ENCODE measurements at places on chromosomes 3 and 15. TPM values are rescaled to one million over a fixed set of nuclear protein-coding genes. Genes with fewer than 3 reads are reported as not detected.

DNA sequence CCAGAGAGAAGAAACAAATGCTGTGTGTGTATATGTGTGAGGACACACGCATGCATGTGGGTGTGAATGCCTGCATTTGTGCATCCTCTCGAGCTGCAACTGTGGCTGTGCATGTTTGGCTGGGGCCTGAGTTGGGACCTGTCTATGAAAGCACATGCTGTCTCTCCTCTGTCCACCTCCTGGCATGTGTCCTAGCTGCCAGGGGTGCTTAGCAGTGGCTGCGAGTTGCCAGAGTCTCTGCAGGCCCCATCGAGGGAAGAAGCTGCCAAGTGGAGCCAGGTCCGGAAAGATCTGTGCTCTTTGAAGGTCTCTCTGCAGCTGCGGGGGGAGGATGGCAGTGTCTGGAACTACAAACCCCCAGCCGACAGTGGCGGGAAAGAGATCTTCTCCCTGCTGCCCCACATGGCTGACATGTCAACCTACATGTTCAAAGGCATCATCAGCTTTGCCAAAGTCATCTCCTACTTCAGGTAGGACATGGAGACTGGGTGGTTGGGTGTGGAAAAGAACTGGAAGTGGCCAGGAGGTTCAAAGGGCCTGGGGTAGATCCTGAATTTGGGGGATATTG is 30.7 kb downstream of the NR1I2 start:
- H3K4me1 ChIP-seq, result peaks cover 9% of the 10 kb centered on the region
- no peak overlapping the region for H3K4me3 ChIP-seq
- no peaks in the 10 kb centered on the region for H3K36me3 ChIP-seq
- no peaks in the 10 kb centered on the region for H3K27me3 ChIP-seq
- no peak for DNase-seq

Gene SEMA7A
- 12.3 TPM for total RNA-seq

DNA sequence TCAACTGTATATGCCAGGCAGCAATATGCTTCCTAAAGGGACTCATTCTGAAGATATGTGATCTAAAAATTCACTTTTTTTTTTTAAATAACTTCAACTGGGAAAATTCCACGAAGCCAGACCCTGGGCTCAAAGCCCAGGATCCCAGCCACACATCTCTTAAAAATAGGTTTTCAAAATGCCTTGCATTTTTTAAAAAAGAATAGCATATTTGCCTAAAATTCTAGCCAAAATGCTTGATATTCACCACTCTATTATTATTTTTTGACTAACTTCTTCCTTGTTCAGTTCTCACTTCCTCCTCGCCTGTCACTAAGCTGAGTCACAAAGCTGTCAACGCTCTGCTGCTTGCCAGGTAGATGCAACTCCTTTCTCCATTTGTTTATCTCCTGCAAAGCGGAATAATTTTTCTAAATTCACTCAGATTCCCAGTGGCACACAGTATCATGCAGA is 28.0 kb upstream of the VGLL4 start:
- DNase-seq, result no peak
- H3K36me3 ChIP-seq, result no peaks in the 10 kb centered on the region
- no peaks in the 10 kb centered on the region for H3K4me1 ChIP-seq
- H3K27me3 ChIP-seq, result no peaks in the 10 kb centered on the region

DNA sequence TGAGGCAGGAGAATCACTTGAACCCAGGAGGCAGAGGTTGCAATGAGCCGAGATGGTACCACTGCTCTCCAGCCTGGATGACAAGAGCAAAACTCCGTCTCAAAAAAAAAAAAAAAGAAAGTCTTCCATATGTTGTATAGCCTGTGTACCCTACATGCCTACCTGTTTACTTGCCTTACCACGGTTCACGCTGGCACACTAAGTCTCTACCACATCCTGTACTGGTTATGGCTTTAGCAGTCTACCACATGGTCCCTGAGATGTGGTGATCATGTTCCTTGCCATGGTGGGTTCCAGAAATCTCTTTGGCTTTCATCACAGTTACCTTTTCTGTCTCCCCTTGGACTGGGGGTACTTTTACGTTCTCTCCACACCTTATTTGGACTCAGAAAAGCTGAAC is 63.8 kb upstream of the TBC1D5 start:
- H3K36me3 ChIP-seq, result no peaks in the 10 kb centered on the region
- no peaks in the 10 kb centered on the region for H3K27me3 ChIP-seq
- no peak overlapping the region for H3K4me3 ChIP-seq
- no peaks in the 10 kb centered on the region for H3K4me1 ChIP-seq
- no peak overlapping the region for H3K27ac ChIP-seq

GRCh38 chr3:61944726-61945125 is 383.4 kb downstream of the PTPRG start:
- H3K36me3 ChIP-seq, result no peaks in the 10 kb centered on the region
- H3K27ac ChIP-seq, result no peak overlapping the region
- H3K4me1 ChIP-seq, result peaks cover 7% of the 10 kb centered on the region
- H3K27me3 ChIP-seq, result no peaks in the 10 kb centered on the region
- H3K4me3 ChIP-seq, result no peak overlapping the region
- DNase-seq, result no peak

Gene FEZF2
- total RNA-seq, result not detected

- no peaks in the 10 kb centered on the region for H3K4me1 ChIP-seq
- no peak for DNase-seq
- H3K4me3 ChIP-seq, result no peak overlapping the region
- no peaks in the 10 kb centered on the region for H3K36me3 ChIP-seq
- H3K27me3 ChIP-seq, result no peaks in the 10 kb centered on the region
- no peak overlapping the region for H3K27ac ChIP-seq
Observed at GRCh38 chr3:190432216-190432615, 17.5 kb downstream of the TMEM207 start.

Measured in spinal cord (tissue), 10 donors.